ENCODE measurements at places on chromosomes 11 and 22.

GRCh38 chr22:20654343-20655208 lies 119.3 kb upstream of the SERPIND1 start:
- no peak for DNase-seq

GRCh38 chr11:69320326-69320725 lies 26.4 kb downstream of the MYEOV start:
- no peak for DNase-seq

DNA sequence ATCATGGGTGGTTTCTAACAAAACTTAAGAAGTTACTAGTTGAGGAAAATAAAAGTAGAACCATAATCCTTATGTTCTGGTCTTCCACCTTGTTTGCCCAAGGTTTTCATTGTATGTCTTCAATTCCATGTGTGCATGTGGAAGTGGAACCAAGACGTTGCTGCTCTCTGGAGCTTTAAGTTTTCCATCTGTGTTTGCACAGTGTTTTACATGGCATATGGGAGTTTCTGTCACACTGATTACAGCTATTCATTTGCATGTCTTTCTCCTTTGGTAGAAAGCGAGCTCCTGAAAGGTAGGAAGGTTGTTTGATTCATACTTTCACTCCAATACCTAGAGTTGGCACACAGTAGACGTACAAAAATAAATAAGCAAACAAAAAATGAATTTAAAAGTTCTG lies 112.6 kb upstream of the LUZP2 start:
- DNase-seq = no peak

- no peak for DNase-seq
Observed at GRCh38 chr11:83661491-83662350, 375.6 kb upstream of the CCDC90B start.

GRCh38 chr11:113730887-113731726 lies 25.0 kb upstream of the TMPRSS5 start:
- DNase-seq = no peak

DNA sequence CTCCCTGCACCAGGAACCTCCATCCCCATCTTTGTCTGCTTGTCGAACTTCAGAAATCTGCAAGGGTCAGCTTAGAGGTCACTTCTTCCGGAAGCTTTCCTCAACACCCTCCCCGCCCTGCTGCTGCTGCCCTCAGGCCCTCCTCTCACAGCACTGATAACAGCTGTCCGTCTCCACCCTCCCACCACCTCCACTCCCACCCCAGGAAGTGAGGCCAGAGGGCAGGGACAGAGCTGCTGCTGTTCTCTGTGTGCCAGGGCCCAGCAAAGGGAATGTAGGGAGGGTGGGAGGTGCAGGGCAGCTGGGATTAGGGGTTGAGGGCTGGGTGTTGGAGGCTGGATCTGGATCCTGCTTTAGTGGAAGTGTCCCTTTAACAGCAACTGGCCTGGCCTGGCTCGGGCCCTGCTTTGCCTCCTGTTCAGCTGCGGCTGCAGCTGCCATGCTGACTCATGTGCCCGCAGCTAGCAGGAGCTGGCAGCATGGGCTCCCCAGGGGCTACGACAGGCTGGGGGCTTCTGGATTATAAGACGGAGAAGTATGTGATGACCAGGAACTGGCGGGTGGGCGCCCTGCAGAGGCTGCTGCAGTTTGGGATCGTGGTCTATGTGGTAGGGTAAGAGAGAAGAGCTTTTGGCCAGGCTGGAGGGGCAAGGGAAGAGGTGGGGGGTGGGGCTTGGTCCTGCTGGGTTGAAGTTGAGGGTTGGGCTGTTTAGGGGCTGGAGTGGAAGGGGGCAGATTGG lies at the start of gene P2RX6:
Gene P2RX6, plus strand, starts transcription at position 440 of the 740 bp plus-strand sequence. Its CDS starts 10 bp downstream, at position 450.
- DNase-seq = no peak

- DNase-seq = no peak
Observed at GRCh38 chr22:49166211-49166610, 661.5 kb downstream of the BRD1 start.
